OCI-M1 (cell line): ENCODE measurements at places on chromosomes 7 and 10.
A peak's percentile ranks its signal among the peaks of the same experiment; 100 is the strongest.

- no peak for DNase-seq
Observed at GRCh38 chr10:14840178-14840577, 2.1 kb downstream of the HSPA14 start.

GRCh38 chr10:5650664-5651387 lies 15.6 kb downstream of the ASB13 start:
- no peak for DNase-seq

DNA sequence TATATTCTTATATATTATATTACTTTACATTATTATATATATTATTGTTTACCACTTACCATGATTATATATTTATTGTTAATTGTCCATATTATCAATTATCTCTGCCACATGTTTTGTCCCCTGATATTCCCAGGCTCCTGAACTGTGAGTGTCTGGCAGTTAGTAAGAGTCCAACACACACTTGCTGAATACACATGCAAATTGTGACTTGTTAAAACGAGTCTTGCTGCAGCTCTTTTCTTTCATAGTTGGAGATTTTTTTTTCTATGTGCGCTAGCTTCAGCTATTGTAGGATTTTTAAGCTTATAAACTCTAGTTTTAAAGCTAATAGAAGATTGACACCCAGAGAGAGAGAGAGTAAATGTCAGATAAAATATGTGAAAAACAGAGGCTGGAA lies 207.8 kb upstream of the FAM3C start:
- DNase-seq = no peak

GRCh38 chr7:17021205-17021604 lies 139.4 kb upstream of the AGR3 start:
- DNase-seq = no peak

DNA sequence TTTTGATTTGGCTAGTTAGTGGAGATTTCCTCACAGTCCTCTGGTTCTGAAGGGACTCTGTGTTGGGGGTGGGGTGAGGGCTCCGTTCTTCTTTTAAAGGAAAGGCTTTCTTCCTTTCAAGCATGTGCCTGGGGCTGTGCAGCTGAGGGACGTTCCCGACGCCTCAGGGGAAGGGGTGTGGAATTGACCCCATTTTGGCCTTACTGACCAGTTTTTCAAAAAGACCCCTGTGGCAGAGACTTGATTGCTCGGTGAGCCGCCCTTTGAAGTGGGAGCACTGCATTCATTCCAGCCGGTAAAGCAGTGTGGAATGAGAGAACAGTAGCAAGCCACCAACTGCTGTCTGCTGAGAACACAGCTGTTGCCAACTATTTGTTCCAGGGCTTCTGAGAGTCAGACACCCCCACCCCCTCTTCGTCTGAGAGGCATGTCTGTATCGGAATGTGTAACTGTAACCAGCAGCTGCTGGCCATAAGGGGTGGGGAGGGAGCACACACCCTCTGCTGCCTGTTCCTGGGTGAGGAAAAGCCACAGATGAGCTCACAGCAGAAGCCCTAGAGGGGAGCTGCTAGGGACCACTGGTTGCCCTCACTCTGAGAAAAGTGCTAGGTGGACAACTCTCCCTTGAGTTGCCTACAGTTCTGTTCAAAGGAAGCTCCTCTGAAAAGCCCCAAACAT lies 33.2 kb downstream of the WBP1L start:
- peak; percentile 75 for DNase-seq

- no peak for DNase-seq
Observed at GRCh38 chr10:11553773-11554381, 57.6 kb downstream of the USP6NL start.

DNA sequence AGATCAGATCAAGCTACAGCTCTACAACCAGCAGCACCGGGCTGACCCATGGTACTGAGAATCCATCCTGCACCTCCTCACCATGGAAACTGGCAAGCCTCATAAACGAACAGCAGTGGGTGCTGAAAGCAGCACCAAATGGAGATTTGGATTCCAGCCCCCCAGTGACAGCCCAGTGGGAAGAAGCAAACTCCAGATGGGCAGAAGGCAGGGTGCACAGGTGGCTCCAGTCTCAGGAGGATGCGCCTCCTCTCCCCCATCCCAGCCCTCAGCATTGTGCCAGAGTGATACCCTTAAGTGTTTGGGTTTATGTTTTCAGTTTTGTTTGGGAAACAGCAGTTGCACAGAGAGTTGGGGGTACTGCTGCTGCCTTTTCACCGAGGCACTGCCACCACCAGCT lies 20.6 kb upstream of the SMO start:
- DNase-seq = no peak

DNA sequence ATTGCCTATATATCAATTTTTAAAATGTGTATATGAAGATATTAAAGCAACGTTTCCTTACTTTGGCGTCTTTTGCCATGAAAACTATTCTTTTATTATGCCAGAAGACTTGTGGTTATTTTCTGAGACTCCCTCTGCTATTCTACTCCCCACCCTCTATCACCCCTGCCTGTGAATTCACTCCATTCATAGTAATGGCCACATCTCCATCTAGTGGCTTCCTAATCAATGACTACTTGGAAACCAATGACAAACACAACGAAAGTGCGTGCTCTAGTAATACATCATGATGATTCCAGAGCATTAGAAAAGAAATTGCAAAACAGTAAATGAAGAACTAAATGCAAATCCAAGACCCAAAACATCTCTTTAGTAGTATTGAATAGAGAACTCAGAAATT lies 186.7 kb upstream of the HGF start:
- DNase-seq = peak; percentile 87

DNA sequence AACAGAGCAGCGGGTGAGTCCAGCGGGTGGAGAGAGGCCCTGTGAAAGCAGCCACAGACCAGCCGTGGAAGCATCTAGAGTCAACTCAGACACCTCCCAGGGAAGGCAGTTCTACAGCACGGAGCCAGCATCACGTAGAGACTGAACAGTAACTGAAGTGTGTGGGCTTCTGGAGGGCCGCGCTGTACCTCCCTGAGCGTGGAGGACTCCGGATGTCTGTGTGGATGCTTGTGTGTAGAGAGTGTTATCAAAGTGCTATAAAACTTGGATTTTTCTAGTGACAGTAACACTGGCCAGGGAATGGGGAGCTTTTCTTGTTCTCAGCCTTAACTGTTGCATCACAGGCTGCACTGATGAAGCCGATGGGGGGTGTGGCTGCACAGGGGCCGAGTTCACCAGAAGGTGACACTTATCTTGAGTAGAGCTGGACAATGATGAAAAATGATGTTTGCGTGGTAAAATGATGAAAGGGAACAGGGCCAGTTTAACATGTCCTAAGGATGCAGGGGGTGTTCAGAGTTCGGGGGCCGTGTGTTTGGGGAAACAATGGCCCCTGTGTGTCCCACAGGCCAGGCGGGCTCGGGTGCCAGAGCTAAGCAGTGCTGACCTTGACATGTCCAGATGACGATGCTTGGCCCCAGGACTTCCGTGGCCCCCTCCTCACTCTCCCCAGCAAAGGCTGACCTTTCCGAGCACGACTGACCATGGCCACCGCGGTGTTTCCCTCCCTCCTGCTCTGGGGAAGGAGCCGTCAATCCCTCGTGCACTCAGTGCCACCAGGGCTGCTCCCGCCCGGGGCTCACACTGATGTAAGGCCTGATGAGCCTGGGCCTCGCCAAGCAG lies 21.9 kb downstream of the MNX1 start:
- DNase-seq = no peak

DNA sequence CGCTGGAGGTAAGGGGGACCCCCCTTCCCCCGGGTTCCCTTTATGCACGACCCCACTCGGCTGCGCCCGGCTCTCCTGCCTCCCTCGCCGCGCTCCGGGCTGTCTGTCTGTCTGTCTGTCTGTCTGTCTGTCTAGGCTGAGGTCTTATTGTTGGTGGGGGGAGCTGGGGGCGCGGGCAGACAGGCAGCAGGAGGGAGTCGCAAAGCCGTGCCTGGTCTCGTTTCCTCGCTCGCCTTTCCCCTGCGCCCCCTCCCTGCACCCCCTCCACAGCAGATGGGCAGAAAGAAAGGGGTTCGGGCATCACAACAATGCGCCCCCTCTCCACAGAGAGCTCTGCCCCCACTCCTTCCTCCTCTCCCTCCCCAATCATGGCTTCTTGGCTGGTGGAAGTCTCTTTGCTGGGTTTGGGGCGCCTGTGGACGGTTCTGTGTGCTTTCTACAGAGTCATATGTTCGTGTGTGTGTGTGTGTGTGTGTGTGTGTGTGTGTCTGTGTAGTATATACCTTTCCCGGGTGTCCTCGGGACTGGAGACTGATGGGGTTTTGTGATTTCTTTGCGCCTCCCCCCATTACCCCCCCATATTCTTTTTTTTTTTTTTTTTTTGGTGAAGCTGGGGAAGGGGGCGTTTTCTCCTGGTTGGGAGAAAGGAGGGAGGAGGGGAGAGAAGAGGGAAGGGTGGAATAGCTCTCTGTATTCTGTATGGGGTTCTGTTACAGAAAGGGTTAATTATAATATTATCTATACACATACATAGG lies 1.9 kb downstream of the AUTS2 start:
- no peak for DNase-seq

GRCh38 chr10:3802526-3803265 lies 17.7 kb upstream of the KLF6 start:
- no peak for DNase-seq

GRCh38 chr7:150845421-150845861 lies 6.9 kb upstream of the AOC1 start:
- no peak for DNase-seq

DNA sequence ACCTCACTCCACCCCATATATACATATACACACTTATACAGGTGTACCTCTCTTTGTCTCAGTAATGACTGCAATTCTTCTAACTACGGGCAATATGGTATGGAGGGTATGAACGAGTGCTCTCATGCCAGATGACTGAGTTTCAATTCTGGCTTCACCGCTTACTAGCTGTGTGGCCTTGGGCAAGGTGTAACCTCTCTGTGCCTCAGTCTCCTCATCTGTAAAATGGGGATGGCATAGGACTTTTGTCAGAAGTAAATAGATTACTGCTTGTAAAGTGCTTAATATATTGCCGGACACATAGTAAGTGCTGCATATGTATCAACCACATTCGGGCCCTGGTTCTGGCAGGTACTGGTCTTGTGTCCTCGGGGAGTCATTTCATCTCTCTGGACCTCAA lies 60.1 kb upstream of the IFRD1 start:
- DNase-seq = no peak

- no peak for DNase-seq
Observed at GRCh38 chr7:101059620-101059942, 25.7 kb upstream of the TRIM56 start.

DNA sequence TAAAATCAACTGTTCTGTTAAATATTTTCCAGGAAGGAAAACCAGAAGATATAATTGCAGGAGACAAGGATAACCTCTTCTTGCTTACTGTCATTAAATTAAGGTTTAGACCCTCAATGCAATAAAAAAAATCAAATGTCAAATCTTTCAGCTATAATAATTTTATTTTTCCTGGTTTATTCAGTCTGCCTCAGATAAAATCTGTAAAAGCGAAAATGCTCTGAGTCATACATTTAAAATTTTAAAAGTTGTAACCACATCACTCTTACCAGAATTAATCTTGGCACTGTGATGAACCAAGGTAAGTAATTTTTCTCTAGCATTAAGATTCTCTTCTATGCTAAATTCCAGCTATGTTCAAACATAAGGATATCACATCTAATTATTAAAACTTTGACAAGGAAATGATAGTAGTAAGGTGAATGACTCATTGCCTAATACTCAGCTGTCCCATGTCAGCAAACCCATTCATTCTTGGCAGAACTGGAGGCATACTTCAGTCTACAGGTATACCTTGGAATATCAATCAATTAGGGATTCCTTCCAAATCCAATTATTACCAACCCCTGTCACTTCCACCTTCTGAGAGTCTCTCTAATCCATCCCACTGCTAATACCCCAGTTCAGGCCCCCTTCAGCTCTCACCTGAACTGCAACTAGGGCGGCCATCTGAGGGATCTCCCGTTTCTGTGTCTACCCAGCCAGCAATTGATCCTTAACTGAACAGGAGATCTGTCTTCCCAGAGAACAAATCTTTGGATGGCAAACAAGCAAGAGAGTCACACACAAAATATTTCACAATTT lies 434.1 kb downstream of the GRM8 start:
- no peak for DNase-seq

DNA sequence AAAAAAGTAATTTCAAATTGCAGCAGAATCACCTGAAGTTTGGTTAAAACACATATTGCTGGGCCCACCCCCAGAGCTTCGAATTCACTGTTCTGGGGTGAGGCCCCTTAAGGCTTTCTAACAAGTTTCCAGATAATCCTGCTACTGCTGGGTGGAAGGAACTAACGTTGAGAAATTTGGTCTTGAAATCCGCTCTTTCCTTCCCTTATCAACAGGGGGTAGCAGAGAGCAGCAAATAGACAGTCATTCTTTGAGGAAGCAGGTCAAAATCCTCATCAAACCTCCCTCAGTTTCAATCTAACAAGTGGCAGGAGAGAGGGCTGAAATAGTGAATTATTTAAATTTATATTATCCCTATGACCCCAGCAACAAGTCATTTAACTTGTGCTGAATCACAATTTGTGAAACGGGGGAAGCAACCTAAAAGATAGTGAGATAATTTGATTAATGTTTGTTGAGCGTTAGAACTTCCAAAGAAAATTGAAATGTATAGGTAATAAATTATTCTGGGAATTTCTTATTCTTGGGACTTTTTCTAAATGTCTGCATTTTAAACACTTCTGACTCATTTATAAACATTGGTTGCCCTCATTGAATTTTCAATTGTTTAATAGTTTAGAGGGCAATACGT lies 21.7 kb upstream of the MALSU1 start:
- DNase-seq = peak; percentile 82

DNA sequence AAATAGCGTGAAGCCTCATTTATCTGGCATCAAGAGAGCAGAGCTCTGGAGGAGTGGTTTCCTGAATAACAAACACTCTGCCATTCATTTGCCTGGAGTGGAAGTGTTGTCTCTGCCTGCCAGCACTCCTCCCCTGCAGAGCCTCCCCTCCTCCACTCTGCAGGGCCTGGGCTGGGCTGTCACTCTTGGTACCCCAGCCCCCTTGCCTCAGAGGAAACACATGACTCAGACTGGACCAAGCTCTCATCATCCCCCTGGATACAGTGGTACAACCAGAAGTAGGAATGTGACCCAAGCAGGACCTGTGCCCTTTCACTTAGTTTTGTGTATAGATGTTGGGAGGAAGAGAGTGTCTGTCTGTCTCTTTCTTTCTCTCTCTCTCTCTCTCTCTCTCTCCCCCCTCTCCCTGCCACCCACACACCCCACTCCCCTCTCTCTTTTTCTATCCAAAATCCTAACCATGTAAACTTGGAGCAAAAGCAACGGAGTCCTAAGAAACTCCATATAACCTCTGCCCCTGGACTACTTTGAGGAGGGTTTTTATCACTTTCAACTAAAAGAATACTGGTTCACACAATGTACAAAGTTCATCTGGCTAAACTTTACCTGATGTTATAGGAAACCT lies 43.9 kb downstream of the DOCK4 start:
- peak; percentile 10 for DNase-seq
